ENCODE measurements at places on chromosomes 3 and 15.

GRCh38 chr3:119175872-119176756 lies 2.7 kb downstream of the UPK1B start:
- no peak for DNase-seq

GRCh38 chr3:13767030-13767429 lies 112.8 kb downstream of the WNT7A start:
- no peak for DNase-seq

- DNase-seq = no peak
Observed at GRCh38 chr15:41801850-41802455, 25.9 kb upstream of the JMJD7 start.

DNA sequence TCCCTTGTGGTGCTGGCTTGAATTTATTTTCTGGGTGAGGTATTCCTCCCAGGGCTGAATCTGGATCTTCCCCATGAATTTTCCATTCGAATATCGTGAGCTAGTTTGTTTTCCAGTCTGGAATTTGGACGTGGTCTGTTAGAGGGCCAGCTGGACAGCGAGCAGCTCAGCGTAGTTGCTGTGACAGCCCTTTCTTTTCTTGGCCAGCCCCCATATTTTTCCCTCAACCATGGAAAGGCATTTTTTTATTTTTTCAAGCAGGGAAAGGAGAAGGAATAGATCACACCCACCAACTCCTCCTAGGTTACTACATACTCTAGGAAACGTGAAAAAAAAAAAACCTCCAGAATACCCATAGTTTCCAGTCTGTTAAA lies 152.0 kb downstream of the KLHL25 start:
- no peak for DNase-seq

GRCh38 chr3:124075753-124076152 lies 83.8 kb upstream of the ROPN1 start:
- no peak for DNase-seq

- no peak for DNase-seq
Observed at GRCh38 chr3:35635926-35636683, 3.2 kb upstream of the ARPP21 start.

All from NAMALWA (cell line).